ENCODE measurements at places on chromosomes 6 and 20.

- H3K4me1 ChIP-seq = no peaks in the 10 kb centered on the region
- H3K36me3 ChIP-seq = no peaks in the 10 kb centered on the region
- no peak for DNase-seq
- no peak overlapping the region for H3K27ac ChIP-seq
- H3K27me3 ChIP-seq = no peaks in the 10 kb centered on the region
- no peak overlapping the region for H3K4me3 ChIP-seq
Measured at GRCh38 chr20:4989570-4989969, 11.7 kb downstream of the SLC23A2 start.

DNA sequence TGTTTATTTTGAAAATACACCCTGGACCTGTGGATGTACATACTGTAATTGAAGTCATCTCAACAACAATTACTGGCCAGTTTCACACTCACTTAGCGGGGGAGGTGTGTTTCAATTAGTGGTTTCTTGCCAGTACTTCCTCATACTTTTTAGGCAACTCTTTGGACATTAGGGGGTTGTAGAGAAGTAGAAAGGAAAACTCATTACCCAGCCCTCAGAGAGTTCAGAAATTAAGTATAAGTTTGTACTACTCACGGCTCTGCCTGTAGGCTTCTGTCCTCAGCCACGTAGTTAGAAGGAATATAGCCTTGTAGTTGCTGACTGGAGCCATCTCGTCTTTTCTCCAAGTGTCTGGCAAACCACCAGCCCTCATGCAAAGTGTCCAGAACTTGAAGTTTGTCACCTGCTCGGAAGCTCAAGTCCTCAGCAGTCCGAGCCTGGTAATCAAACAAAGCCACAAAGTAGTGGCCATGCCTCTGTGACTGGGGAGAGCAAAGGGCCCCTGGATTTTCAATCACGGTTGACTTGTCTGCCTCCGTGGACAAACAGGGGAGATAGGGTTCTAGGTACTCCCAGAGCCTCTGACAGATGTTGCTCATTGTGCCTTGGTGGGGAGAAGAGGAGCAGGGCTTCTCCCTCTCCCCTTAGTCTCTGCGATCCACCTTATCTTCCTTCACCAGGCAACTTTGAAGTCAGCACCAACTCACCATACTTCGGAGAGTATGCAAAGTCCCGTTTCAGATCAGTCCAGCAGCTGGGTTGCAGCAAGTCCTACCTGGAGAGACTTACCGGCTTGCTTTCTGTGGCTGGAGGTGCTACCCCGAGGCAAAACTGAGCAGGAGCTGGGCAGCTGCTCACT, 749 bp downstream of the FRK start:
- peak overlapping the region; percentile 92 for H3K27ac ChIP-seq
- DNase-seq = no peak

DNA sequence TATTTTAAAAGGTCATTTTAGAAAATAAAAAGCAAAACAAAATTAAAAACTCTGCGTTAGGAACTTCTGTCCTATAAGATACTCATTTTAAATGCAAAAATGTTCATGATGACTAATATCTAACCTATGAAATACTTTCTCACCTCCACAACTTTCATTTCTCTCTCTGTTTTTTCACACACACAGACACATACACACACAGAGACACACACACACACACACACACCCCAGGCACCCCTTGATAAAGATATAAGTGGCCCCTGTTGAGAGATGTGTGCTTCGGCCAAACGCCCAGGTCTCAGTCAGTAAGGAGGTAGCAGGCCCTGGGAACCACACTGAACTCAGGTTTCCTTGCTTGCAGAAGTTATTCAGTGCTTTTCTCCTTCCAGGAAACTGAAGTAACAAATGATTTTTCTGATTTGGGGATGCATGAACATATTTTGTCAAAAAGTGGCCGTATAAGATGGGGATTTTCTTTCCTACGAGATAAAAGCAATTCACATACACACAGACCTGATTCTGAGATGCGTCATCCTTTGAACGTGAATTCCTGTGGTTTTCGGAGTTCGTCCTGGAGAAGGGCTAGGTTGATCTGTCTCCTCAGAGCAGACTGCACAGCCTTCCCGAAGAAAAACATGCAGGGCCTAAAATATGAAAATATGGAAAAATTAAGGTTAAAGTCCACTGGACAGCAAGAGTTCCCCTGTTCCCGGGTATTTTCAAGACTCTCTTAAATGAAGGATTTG, 306.8 kb upstream of the FOXQ1 start:
- no peak overlapping the region for H3K27ac ChIP-seq
- H3K4me3 ChIP-seq = no peak overlapping the region
- H3K4me1 ChIP-seq = no peaks in the 10 kb centered on the region
- H3K27me3 ChIP-seq = no peaks in the 10 kb centered on the region
- no peaks in the 10 kb centered on the region for H3K36me3 ChIP-seq

GRCh38 chr20:5270603-5271002, 46.2 kb downstream of the PROKR2 start:
- H3K27me3 ChIP-seq = no peaks in the 10 kb centered on the region
- H3K27ac ChIP-seq = no peak overlapping the region
- H3K4me1 ChIP-seq = no peaks in the 10 kb centered on the region
- DNase-seq = no peak
- no peaks in the 10 kb centered on the region for H3K36me3 ChIP-seq

DNA sequence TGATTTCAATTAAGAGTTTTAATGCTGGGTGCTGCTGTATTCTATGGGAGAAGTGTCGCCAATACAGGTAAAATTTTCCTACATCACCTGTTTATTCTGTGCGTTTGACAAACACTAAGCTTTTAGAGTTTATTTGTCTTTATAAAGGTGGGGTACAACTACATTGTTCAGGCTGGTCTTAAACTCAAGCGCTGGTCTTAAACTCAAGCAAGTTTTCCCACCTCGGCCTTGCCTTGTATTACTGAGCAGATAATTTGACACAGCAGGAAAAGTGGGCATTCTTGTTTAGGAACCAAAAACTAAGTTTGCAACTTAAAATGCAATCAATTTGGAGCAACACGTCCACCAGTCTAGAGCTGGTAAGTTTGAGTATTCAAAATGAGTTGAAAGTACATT, 112.9 kb upstream of the BTN3A2 start:
- DNase-seq = no peak
- H3K4me1 ChIP-seq = no peaks in the 10 kb centered on the region
- H3K27ac ChIP-seq = peak overlapping the region; percentile 96
- no peaks in the 10 kb centered on the region for H3K36me3 ChIP-seq
- peak overlapping the region; percentile 51 for H3K4me3 ChIP-seq

DNA sequence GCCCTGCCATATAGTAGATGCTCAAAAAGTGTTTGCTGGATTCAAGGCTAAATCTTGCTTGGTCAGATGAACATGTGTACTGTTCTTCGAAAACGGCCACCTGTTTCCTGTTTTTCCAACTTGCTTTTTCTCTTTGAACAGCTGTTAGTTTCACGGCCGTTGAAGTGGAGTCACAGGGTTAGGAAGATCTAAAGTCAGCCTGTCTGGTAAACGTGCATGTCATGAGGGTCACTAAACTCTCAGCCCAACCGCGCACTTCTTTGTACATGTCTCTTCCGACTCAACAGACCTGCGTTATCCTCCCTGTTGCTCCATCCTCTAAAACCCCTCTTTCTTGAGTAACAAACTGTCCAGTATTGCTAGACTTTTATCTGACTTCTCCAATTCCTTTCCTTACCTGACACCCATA, 93.2 kb upstream of the MAN1A1 start:
- no peaks in the 10 kb centered on the region for H3K36me3 ChIP-seq
- no peaks in the 10 kb centered on the region for H3K4me1 ChIP-seq
- H3K4me3 ChIP-seq = no peak overlapping the region
- no peak for DNase-seq
- no peaks in the 10 kb centered on the region for H3K27me3 ChIP-seq
